ENCODE measurements at places on chromosomes 11 and 22.

- peak; percentile 69 for DNase-seq
Observed at GRCh38 chr11:8033305-8034105, 46.4 kb downstream of the EIF3F start.

DNA sequence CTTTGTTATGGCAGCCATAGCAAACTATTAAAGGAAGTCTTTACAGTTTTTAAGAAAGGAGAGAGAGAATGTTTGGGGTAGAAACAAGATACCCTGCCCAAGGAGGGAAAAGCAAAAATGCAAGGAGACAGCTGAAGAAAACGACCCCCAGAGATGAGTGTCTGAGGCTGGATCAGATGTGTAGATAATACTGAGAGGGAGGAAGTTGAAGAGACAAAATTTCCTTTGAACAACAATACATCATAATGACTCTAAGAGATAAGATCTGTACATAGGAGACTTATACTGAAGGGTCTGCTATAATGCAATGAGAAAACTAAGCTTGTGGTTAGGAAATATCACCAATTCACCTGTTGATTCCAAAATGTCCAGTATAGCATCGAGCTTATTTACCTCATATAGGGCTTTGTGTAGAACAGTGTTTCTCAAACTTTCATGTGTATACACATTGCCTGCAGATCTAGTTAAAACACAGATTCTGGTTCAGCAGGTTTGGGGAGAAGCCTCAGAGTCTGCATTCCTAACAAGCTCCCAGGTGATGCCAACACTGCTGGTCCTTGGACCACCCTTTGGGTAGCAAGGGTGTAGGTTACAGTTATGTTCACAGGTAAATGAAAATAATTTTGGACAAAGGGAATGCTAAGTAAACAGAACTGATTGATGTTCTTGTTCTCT is 5.8 kb upstream of the CEP295 start:
- DNase-seq: no peak

GRCh38 chr22:50177537-50178470 is 7.3 kb downstream of the PANX2 start:
- DNase-seq: no peak

DNA sequence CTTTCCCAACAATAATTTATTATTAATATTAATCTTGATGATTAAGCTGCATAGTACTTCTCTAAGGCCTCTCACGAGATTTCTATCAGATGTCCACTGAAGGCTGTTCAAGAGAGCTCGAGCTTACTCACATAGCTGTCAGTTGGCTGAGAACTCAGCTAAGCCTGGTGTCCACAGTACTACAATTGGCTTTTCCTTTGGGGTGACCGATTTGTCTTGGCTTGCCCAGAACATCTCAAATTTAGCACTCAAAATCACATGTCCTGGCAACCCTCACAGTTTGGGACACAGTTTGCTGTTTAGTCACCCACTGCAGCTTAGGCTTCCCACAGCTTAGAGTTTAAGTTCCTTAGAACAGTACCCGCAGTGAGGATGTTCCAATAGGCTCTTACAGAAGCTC is 96.5 kb downstream of the LUZP2 start:
- DNase-seq: no peak

- no peak for DNase-seq
Observed at GRCh38 chr11:312092-312816, 1.6 kb upstream of the IFITM1 start.

DNA sequence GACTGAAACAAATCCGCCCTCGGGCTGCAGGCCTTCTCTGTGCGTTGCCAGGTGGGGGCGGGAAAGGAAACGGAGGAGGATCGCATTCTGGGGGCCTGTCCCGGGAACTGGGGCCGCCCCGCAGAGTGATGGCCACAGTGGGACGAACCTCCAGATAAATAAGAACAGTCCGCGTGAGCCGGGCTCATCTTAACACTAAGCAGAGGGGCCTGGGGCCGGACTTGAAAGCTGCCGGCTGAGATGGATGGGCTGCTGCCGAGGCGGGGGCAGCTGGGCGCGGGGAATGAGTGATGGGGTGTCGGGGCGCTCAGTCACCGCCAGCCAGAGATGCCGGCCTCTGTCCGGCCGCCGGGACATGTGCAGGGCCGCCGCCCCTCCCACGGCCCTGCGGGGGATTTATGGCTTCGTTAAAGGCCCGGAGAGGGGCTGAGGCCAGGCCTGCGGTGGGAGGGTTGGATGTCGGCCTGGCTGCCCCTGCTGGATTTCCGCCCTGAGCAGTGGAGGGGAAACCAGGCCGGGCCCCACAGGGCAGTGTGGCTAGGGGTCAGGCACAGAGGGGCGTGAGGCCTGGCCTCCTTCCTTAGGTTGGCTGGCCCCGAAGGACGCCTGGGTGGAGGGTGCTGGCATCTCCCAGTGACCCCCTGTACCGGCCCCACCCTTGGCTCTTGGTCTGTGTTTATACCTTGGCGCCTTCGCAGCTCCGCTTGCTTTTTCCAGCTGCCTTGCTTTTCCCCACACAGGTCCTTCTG is 45.3 kb upstream of the CD82 start:
- no peak for DNase-seq

DNA sequence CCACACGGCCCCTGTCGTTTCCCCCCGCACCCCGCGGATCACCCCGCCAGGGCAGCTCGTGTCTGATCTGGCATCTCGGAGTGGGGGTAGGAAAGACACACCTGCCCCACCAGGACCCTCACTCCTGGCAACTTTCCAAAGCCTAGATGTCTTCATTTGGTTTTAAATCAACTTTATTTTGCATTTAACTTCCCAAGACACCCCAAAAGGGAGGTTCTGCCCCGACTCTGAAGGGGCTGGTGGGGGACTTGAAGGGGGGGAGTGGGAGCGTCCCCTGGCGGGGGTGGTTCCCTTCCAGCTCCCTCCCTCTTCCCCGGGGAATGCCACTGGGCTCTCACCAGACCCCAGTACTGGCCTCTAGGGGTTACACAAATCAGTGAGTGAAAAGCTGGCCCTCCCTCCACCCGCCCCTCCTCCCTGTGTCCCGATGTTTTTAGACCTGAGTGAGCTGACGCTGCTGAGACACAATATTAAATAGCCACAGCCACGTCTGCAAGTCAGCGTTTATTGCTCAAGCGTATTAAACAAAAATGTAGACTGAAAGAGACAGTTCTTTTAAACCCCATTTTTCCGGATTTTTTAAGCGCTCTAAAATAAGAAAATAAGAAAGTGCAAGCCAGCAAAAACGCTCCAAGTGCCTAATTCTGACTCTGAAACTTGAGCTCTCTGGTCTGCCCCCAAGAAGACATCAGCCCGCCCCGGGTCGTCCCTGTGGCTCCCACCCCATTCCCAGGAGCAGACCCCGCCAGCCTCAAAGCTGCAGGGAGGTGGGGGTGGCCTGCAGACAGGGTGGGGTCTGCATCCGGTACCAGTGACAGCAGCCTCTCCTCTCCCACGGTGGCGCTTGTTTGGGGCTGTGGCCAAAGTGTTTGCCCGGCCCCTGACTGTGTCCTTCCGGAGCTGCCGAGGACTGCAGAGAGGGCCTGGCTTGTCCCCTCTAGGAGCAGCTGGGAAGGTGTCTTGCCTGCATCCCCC is 1.1 kb upstream of the TTLL8 start:
- no peak for DNase-seq

- DNase-seq: no peak
Observed at GRCh38 chr22:50527921-50528681, 1.7 kb downstream of the TYMP start.

- DNase-seq: no peak
Observed at GRCh38 chr11:106063009-106063408, 14.1 kb downstream of the KBTBD3 start.

DNA sequence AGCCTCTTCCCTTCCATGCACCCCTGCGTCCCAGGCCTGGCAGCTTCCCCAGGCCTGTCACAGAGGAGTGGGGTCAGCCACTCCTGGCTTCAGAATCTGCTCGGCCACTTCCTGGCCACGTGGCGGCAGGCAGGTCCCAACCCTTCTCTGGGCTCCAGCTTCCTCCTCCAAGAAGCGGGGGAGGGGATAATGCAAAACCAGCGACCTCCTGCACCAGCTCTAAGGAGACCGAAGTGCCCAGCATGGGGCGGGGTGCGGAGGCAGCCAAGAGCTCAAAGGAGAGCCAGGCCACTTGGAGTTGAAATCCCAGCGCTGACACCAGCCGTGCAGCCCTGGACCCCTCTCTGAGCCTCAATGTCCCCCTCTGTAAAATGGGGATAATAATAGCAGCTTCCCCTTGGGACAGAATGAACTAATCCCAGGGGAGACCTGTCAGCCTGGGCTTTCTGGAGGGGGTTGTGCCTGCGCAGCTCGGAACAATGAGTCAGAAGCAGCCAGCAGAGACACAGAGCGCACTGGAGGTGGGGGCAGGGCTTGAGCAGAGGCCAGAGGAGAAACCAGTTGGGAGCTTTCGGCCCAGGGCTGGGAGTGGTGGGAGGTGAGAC is 22.8 kb upstream of the PICK1 start:
- DNase-seq: peak; percentile 66

GRCh38 chr11:133026952-133027351 is 505.3 kb downstream of the OPCML start:
- no peak for DNase-seq

DNA sequence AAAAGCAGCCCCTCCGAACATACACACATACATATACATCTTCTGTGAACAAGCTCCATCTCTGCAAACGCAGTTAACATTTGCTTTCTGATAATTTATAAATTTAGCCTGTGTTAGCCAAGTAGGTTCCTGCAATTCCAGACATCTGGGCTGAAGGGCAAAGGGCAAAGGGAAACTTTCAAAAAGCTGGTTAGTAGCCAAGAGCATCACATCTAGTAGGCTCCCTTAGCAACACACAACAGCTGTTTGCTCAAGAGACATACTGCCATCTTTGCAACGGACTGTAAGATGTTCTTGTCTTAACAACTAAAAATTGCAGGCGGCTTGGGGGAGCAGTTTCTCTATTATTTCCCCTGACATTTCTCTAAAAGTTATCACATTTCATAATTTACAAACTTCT is 134.9 kb downstream of the RBFOX2 start:
- DNase-seq: no peak

DNA sequence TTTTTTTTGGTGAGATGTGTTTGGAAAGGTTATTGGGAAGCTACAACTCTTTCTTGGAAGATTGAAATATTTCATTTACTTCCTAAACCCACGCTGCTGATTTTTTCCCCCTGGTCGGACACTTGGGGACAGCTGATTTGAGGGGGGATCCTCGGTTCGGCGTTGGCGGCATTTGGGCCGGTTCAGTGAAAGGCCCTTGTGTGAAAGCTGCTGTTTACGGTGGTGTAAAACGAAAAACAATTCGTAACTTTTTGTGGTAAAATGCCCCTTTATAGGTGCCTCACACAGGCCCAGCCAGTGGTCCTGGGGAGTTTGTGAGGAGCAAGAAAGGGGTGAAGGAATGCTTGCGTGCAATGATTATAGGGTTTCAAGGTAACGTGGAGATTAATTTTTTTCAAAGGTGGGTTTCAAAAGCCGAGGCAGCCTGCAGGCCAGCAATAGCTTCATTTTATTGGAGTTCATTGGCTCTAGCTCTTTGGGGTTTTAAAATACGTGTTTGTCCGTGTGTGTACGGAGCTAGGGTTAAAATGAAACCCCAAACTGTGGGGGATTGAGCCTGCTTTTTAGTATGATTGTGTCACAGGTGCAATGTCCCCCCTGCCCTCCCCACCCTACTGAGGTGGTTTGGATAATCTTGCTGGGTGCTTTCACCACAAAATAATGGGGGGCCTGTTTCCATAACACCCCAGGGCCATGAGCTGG is 77.2 kb upstream of the PPARA start:
- no peak for DNase-seq

- no peak for DNase-seq
Observed at GRCh38 chr11:66407651-66408050, 13.2 kb upstream of the NPAS4 start.

- peak; percentile 4 for DNase-seq
Observed at GRCh38 chr11:130202009-130202817, 42.6 kb downstream of the ST14 start.

DNA sequence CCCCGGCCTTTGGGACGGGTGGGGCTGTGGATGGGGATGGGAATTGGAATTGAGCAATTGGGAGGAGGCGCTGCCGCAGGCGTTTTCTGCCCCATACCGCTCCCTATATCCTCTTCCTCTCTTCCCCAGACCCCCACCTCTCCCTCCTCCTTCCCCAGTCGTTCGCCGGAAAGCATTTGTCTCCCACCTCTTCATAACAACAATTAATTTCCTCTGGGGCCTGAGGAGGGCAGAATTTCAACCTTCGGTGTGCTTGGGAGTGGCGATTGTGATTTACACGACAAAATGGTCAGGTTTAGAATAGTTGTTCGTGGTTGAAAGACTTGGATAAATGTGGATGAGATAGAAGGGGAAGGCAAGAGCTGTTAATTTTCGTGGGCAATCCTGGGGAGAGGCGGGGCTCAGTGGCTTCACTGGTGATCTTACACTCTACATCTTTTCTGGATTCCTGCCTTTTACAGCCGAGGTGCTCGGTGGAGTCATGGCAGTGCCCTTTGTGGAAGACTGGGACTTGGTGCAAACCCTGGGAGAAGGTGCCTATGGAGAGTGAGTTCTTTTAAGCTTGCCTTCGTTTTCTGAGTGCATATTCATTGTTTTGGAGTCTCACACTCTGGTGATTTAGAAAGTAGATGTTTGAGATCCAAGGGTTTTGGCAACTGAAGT is 1.5 kb downstream of the CHEK1 start:
- no peak for DNase-seq

- peak; percentile 15 for DNase-seq
Observed at GRCh38 chr11:31487848-31488247, 21.6 kb downstream of the IMMP1L start.

GRCh38 chr11:22774716-22775115 is 54.9 kb downstream of the SVIP start:
- no peak for DNase-seq

GRCh38 chr22:26986884-26987283 is 329.5 kb downstream of the MIAT start:
- DNase-seq: no peak

DNA sequence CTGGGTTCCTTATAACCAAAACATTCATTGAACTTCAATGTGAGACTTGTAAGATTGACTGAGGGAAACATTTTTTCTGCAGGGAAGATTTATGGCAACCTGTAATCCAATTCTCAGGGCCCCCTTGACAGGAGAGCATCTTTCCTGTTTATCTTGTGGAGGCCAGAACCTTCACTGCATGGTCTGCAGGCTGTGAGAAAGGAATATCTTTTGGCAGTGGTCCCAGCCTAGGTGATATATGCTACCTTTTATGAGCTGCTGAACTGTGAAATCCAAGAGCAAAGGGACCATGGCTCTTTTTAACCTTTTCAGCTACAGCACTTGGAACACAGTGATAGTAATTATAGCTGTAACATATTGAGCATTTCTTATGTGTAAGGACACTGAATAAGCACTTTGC is 590.2 kb upstream of the B3GAT1 start:
- DNase-seq: no peak
